ENCODE measurements at places on chromosomes 3 and 15.

DNA sequence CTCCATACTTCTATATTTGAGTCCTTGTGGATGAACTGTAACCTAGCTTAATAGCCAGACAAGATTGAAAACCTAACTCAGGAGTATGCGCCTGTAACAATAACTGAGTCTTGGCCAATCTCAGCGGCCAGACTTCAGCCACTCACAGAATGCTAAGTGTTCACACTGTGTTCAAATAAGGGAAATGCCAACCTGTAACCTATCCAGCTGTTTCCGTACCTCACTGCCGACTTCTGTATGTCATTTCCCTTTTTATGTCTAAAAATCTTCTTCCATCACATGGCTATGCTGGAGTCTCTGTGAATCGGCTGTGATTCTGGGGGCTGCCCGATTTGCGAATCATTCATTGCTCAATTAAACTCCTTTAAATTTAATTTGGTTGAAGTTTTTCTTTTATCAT lies 169.2 kb downstream of the NFKBIZ start:
- DNase-seq: no peak

GRCh38 chr15:51267051-51267702 lies 71.2 kb downstream of the CYP19A1 start:
- no peak for DNase-seq

DNA sequence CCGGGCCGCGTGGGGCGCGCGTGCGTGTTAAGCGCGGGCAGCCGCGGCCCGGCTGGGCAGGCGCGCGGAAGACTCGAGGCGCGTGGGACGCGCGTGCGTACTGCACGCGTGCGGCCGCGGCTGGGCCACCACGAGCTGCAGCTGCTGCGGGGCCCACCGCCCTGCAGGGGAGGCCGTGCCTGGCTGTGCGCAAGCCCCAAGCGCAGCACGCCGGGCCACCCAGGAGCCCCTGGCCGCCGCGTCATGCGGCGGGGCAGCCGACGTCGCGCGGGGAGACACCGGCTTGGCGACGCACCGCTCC lies 590 bp upstream of the TRIM71 start:
- no peak for DNase-seq

DNA sequence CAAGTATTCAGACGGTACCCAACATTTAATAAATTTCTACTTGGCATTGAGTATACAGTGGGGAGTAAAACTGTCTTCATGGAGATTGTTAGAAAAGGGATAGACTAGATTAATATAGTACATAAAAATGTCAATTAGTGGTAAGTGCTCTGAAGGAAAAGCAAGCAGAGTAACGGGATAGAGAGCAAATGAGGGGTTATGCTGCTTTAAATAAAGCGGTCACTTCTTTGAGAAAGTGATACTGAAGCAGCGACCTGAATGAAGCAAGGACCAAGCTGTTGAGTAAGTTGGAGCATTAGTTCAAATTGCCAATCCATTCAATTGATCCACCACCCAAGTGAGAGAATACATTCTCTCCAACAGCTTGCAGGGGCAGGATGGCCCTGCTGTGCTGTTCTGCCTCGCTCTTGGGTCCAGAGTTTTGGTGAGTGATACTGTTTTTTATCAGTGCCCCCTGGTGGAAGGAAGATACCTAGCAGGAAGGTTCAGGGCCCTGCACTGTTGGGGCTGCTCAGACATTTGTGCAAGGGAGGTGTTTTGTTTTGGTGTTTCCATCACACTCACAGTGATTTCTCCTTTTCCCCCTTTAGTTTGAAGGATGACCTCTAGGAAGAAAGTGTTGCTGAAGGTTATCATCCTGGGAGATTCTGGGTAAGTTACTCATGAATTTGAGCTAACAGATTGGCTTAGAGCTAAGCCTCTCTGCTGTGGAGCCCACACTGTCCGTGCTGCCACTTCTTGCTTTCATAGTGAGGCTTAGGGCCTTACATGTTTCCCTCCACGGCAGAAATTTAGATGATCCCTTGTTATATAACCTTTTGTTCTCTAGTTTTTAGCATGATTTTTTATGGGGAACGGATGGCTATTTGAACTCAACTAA lies 69.0 kb downstream of the RAB7A start:
- no peak for DNase-seq

- DNase-seq: no peak
These were observed 380.8 kb upstream of the IL12A start for GRCh38 chr3:159607856-159608255.

DNA sequence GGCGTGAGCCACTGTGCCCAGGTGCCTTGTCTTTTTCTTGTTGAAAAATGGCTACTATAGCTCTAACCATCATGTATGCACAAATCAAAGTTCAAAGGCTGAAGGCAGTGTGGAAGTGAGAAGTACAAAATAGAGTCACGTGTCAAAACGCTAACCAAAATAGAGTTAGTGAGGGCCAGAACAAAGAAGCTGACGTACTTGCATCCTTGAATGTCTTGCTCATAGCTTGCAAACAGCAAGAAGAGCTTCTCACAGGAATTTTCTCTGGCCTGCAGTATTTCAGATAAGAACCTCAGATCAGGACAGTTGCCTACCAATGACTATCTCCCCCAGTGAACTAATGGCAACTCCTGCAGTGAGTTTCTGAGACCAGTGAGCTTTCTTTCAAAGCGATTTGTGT lies 713.5 kb downstream of the GRM7 start:
- DNase-seq: no peak

DNA sequence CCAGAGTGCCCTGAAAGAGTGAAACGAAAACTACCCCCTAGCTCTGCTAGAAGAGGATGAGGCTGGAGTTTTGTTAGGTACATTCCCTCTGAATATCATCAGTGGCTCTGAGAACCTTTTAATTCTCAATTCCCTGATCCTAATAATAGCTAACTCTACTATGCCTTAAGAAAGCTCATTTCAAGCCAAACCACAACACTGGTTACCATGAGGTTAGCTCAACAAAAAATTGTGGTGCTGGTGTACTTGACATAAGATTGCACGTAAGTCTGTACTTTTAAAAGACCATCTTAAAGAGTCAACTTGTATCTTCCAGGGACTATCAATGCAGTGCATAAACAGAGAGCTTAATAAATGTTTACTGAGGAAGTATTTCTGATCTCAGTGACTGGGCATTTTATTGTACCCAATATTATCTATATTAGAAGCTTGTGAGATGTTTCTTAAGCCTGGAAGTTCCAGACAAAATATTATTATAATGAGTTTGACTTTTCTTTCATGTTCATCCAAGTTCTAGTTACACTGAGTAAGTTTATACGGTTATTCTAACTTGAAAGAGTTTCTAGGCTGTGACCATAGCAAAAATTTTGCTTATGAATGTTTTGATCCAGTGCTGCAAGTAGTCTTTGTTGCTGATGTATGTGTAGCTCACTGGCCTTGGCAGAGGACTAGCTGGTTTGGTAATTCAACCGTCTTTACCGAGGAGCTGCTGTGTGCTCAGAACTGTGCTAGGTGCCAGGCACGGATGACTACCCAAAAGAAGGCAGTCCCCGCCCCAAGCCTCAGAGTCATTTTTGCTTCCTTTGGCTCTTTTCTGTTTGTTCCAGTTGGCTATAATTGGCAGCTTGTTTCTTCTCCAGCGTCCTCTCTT lies 334.4 kb upstream of the TRIM42 start:
- no peak for DNase-seq

- no peak for DNase-seq
These were observed 762 bp upstream of the ARL6 start for GRCh38 chr3:97763586-97764406.

DNA sequence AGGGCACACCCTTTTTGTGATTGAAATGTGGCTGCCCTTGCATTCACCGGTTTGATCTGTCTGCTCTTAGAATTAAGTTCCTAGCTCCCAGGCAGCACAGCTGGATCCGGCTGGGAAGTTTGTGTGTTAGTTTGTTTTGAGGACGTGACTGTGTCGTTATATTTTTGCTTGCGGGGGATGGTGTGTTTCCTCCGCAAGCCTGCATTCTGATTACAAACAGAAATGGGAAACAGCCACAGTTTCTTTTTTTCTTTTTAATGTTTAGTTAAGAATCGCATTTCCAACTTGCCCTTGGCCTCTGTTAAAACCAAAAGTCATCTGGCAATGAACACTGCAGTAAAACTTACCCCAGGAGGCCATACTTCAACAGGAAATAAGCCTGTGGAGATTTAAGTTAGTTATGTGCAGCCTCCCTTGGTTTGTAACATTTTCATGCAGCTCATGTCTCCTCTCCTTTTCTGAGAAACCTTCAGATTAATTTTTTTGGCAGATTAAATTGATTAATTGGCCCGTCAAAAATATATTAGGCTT lies 888 bp downstream of the TMOD3 start:
- DNase-seq: no peak

DNA sequence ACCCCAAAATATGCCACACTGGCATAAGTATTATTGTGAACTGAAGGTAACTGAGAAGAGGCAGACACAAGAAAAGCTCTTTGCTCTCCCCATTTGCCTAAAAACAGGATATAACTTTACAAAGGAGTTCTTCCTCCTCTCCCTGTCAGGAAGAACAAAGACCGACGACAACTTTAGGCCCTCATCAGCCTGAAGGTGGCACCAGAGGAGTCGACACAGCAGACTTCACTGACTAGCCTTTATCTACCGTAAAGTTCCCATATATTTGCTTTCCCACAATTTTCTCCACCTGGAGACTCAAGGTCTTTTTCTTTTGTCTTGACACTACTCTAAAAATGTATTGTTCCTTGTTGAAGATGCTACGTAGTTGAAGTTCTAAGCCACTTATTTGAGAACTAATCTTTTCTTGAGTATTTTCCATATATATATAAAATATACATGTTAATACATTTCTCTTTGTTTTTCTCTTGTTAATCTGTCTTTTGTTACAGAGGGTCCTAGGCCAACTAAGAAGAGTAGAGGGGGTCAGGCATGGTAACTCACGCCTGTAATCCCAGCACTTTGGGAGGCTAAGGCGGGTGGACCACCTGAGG lies 16.2 kb upstream of the XIRP1 start:
- DNase-seq: no peak

DNA sequence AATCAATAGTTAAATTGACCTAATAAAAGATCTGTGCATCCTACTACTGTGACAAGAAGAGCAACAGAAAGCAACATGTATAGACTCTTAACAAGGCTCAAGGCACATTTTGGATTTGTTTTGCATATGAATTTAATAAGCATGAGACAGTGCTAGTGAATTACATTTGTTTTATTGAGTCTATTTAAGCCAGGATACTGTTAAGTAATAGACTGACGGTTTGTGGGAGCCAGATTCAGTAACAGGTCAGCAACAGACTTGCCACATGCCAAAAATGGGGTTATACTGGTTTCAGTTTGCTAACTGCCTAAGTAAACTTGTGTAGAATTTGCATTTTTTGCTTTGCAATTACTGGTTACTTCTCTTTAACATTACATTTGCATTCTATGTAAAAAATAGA lies 54.0 kb downstream of the MBNL1 start:
- DNase-seq: no peak

- no peak for DNase-seq
These were observed 120.5 kb upstream of the CGNL1 start for GRCh38 chr15:57255751-57256341.

- no peak for DNase-seq
These were observed 347.9 kb upstream of the STAC start for GRCh38 chr3:36032180-36033047.

DNA sequence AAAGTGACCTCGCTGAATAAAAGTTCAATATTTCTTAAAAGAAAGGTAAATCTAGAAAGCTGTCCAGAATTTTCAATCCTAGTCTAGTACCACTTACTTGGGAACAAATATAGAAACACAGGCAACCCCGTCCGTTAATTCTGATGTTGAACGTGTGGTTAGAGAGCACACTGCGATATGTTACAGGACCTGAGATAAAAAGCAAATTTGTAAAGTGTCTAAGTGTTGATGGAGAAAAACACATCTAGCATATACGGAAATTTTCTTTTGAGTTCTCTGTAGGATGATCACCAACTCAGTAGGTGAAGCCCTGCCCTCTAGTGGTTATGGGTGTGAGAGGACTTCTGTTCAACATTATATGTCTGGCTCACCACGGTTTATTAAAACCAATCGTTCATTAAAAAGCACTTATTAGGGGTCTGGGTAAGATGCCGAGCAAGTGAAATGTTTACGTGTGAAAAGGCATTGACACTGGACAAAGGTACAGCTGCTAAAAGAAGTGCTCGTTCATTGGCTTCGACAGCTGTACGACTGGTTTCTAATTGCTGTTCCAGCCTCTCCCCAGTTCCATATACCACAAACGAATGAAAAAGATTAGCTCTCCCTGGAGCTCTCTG lies 1.0 kb upstream of the ATP2C1 start:
- DNase-seq: no peak

DNA sequence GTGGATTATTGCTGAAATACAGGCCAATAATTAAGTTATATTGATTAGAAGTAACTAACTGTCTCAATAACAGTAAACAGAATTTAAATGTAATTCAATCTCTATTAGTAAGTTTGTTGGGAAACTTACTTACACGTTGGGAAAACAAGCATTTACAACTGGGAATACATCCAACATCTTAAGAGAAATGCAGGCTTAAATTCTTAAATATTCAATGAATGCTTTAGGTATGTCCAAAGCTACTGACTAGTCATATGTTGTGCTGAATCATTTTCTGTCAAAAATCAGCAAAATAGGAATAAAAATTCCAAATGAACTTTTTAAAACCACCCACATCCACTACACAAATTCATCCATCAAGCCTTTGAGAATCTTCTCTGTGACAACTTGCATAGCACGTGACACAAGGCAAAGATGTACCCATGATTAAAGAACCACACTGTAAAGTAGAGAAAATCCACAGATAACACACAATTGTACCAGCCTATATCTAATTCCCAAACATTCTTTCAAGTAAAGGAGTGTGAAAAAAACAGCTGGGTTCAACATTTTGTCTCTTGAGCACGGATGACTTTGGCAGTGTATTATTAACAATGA lies 60.0 kb downstream of the NMNAT3 start:
- DNase-seq: no peak

DNA sequence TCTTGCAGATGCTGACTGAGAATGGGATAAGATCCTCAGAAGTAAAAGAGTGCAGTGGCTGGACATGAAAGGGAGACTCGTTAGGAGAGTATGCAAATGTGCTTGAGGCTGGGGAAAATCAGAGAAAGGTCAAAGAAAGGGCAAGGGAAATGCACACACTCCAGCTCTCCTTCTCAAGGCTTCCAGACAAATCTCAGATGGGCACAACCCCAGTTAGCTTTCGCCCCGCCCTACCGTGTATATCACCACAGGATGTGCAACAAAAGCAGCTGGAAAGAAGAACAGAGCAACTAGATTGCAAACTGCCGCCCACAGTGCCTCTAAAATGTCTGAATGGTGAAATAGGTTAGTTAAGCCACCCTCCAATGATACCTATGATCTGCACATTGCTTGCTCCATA lies 63.9 kb downstream of the CERS3 start:
- no peak for DNase-seq

GRCh38 chr3:165211721-165212120 lies 15.5 kb upstream of the SLITRK3 start:
- DNase-seq: no peak

- DNase-seq: no peak
These were observed 41.1 kb upstream of the MRPS22 start for GRCh38 chr3:139302801-139303113.

DNA sequence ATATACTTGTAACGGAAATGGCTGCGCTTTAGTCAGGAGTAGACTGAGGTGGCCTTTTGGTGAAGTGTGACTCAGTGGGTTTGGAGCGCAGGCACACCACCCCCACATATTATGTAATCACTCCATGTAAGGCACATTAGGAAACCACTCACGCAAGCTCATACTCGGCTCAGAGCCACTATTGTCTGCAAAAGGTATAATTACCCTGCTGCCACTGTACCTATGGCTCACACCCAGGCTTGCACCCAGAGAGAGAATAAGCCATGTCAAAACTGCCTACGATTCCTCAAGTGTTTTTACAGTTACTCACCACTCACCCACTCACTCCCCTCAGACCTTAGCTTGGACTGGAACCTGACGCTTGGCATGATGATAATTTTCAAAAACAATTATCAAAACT lies 611.9 kb upstream of the CCDC54 start:
- peak; percentile 26 for DNase-seq

- DNase-seq: no peak
These were observed 153.7 kb downstream of the IL20RB start for GRCh38 chr3:137111497-137111896.
